Activated naive CD8-positive, alpha-beta T cell treated with anti-CD3 and anti-CD28 coated beads for 36 hours (primary cell): ENCODE measurements at places on chromosomes 1 and 21.

GRCh38 chr1:4825800-4826450 lies 171.5 kb downstream of the AJAP1 start:
- DNase-seq, result no peak

GRCh38 chr21:45365608-45366241 lies 39.2 kb upstream of the COL18A1 start:
- DNase-seq, result no peak

- DNase-seq, result no peak
Measured at GRCh38 chr1:67715819-67716218, 30.8 kb downstream of the GADD45A start.

GRCh38 chr1:212488436-212489283 lies 55.9 kb downstream of the NENF start:
- DNase-seq, result peak; percentile 27

- no peak for DNase-seq
Measured at GRCh38 chr1:224177356-224177999, 5.6 kb upstream of the DEGS1 start.

DNA sequence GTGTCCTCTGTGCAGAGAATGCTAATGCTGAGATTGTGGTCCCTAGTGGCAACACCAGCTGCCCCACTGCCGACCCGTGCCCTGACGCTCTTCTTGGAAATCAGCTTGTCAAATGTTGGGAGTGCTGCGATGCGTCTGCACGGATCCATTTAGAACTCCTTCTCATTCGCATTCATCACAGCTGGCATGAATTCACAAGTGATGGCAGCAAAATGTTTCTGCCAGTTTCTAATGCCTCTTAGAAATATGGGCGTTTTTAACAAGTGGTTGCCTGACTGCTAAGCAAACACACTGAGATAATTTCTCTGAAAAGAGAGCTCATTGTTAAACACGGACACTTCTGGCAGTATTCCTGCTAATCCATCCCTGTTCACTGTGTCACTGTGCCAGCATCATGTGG lies 131.9 kb upstream of the KCNJ6 start:
- no peak for DNase-seq

DNA sequence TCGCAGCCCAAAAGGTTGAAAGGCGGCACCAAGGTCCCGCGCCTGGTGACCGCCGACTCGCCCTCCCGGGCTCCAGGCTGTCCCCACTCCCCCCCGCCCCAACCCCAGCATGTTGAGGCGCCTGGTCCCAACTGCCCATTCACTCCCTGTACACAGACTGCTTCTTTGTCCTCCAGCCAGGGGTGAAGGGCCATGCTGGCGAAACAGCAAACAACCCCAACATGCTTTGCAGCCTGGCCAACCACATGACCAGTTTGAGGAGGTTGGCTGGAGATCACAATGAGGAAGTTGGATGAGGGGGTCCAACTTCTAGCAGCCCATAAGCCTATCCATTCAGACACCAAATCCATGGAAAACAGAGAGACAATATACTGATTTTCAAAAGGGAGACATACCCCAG lies 13.5 kb downstream of the PDE9A start:
- no peak for DNase-seq

DNA sequence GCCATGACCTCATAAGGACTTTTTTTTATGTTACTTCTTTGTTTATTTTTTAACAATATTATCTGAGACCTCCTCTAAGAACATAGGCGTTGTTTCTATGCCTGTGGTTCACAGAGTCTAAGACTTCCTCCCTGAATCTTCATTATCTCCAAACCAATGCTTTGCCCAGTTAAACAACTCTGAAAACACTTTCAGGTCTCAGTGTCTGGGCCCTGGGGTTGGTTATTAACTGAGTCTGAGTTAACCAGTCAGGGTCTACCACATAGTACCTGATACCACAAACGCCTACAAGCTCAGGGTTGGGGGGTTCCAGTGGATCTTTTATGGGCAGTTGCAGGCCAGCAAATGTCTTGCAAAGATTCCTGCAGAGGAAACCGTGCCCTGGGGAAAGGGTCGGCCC lies 138.2 kb downstream of the AJAP1 start:
- DNase-seq, result no peak

- DNase-seq, result no peak
Measured at GRCh38 chr1:14850563-14850962, 252.1 kb downstream of the KAZN start.

DNA sequence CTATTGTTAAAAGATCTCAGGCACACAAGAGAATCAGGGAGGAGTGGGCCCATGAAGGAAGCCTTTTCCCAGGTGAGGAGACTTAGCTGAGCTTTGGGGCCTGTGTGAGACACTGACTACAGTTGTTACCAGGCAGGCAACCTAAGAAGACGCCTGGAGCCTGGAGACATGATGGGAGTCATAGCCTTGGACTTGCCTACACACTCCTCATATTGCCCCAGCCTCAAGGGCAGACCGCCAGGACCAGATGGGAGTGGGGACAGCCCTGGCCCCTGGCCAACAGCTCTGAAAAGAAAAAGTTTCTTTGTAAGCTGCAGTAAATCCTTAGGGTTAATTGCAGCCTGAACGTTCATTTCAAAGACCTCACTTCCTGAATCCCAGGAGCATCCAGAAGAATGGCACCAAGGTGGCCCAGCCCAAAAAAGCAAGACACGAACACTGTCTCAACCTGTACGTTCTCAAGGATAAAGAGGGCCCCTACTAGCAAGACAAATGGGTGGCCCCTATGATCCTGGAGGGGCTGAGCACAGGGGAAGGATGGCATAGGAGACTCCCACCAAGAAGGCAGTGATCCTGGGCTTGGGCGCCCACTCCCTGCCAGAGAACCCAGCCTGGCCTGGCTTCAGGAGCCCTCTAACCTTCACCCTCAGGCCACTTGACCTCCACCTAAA lies 33.2 kb upstream of the BTG2 start:
- no peak for DNase-seq

GRCh38 chr1:214233856-214234634 lies 46.9 kb upstream of the SMYD2 start:
- no peak for DNase-seq

DNA sequence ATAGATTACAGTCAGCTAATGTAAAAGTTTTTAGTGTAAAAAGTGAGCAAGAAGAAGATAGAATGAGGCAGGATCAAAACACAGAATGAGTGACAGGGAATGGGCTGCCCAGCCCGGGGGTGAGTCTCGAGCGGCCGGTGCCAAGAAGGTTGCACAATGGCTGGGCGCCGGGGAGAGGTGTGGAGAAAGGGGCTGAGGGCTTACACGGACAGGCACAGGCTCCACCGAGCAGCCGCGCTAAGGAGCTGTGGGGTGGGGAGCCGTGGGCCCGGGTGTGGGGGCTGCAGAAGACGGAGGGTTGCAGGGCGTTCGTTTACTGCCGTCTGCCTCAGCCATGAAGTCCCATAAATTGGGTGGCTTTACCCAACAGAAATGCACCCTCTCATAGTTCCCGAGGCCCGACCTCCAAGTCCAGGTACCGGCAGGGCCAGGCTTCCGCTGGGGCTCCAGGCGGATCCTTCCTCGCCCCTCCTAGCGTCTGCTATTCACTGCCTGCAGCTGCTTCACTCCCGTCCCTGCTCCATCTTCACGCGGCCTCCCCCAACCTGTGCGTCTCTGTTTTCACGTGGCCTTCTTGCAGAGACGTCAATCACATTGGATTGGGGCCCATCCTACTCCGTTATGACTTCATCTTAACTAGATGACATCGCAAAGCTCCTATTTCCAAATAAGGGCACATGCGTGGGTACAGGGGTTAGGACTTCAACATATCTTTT lies 277.2 kb downstream of the CAMTA1 start:
- DNase-seq, result no peak

DNA sequence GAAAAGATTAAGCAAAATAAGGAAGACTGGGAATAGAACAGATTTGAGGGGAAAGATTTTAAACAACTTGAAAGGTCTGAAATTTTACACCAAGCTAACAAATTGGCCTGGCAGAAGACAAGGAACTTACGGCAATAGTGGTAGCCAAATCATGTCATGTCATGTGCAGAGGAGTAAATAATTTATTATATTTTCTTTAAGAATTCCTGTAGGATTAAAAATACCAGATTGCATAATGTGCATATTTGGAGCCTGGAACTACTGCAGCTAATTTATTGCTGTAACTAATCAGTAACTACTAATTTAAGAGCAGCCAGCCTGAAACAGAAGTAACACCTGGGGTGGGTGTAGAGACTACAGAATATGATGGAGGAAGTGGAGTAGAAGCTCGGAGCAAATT lies 334.3 kb downstream of the TGFB2 start:
- DNase-seq, result no peak

GRCh38 chr1:29574871-29575270 lies 338.5 kb downstream of the PTPRU start:
- no peak for DNase-seq

DNA sequence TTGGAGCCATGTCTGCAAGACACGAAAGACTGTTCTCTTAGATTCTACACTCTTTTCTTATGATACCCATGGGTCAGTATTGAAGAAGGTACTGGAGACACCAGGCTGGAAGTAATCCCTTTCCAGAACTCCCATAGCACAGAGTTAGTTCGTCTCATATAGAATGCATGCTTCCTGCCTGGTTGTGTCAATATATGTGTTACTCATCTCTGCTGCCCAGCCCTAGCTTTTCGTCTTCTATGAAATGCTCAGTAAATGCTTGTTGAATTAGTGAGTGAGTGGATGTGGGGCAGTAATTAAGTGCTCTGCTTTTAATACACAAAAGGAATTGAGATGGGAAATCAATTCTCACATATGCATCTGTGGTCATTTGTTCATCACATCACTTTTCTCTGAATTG lies 32.1 kb downstream of the ADCY10 start:
- no peak for DNase-seq

DNA sequence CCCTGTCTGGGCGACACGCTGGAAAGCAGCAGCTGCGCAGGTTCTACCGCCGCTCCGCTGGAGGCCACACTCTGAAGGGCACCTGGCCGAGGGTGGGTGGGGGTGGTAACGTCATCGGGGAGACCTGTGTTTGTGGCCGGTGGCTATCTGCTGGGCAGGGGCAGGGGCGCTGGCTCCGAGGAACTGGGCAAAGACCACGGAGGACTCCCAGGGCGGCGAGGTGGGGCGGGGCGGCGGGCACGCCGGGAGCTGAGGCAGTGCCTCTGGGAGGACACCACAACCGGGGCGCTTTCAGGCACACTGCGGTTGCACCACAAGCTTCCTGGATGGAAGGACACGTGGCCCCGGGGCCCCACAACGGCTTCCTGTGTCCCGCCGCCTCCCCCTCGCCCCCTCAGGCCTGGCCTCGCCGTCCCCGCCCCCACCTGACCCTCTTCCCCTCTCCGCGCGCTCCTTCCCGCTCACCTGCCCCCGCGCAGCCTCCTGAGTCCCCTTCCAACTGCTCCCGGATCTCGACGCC lies 3.3 kb upstream of the DENND2D start:
- DNase-seq, result peak; percentile 85

- DNase-seq, result no peak
Measured at GRCh38 chr1:38512024-38512767, 347.4 kb downstream of the RRAGC start.

GRCh38 chr1:29310616-29311180 lies 74.4 kb downstream of the PTPRU start:
- DNase-seq, result no peak

- no peak for DNase-seq
Measured at GRCh38 chr21:21146587-21147373, 148.6 kb downstream of the NCAM2 start.

- no peak for DNase-seq
Measured at GRCh38 chr1:211639475-211640300, 35.7 kb downstream of the NEK2 start.

DNA sequence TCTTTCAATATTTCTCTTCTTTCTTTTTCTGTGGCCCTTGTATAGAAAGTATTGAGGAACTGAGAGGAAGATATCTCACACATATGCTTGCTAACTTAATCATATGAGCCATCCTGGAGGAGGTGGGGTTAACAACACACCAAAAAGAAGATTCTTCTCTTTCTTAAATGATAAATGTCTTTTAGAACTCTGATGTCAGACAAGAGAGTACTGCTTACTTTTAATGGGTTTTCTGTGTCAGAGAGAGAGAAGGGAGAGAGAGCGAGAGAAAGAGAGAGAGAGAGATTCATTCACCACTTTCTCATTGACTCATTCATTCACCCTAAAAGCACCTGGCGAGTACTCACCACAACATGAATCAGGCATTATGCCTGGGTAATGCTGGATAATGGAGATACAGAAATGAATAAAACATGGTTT lies 250.3 kb upstream of the SGIP1 start:
- peak; percentile 42 for DNase-seq

DNA sequence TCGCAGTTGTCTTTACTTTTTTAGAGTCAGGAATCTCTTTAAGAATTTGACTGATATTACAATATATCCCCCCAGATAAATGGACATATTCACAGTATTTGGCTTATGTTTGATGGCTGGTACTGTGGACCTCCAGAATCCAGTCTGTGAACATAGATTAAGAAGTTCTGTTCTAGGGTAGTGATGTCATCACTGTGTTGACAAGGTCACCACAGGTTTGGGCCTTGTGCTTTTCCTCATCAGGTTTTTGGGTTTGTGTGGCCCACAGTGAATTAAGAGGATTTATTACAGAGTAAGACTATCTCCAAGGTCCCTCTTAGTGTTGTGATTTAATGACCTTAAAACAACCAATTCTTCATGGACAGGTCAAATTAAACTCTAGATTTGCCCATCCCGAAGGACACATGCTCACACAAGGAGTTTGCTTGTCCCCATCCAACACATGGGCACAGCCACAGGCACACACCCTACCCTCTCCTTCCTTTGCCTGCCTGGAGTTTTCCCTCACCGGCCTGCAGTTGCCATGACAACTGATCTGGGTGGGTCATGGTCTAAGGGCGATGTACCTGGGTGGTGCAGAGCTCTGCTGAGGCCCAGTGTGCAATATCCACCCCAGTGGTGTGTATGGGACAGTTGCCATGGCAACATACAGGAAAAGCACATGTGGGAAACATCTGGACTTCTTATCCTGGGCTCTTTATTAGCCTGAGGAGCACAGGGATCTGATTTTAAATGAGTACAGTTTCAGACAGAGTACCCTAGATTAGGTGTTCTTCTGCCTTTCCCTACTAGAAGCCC lies 98.6 kb downstream of the NAV1 start:
- no peak for DNase-seq

DNA sequence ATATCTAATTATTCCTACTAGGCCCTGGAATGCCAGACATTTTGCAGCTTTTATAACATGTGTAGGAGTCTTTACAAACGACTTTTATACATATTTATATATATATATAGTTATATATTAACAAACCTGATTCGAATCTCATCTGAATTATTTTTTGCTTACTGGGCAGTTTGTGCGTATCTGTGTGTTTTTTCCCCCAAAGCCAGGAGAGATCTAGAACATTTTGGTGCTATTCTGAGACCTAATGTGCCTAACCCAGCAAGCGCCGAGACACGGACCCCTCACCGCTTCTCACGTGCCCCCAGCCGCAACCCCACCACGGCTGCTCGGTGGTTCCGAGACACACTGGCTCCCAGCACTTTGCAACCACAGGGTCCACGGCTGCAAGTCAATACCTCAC lies 54.8 kb downstream of the CASZ1 start:
- DNase-seq, result no peak

DNA sequence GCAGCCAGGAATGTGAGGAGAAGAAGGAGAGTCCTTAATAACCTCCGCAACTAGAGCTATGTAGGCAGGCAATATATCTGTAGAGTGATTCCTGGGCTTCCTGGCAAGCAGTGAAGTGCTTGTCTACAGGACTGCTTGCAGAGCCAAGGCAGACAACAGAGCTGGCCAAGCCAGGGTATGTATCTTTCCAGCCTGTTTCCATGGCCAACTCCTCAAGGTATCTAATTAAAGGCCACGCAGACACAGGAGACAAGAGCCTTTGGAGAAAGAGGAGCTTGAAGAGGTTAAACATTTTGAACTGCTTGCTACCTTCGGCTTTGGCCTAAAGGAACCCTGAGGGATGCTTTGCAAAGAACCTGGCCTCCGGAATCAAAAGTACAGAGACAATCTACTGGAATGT lies 137.4 kb downstream of the PIGK start:
- DNase-seq, result no peak
